ENCODE measurements at places on chromosomes 3 and 15.
A peak's percentile ranks its signal among the peaks of the same experiment; 100 is the strongest.

GRCh38 chr15:42060797-42061196, 33.6 kb downstream of the PLA2G4D start:
- DNase-seq = no peak

- DNase-seq = no peak
Measured at GRCh38 chr3:178257491-178257890, 278.7 kb upstream of the KCNMB2 start.

DNA sequence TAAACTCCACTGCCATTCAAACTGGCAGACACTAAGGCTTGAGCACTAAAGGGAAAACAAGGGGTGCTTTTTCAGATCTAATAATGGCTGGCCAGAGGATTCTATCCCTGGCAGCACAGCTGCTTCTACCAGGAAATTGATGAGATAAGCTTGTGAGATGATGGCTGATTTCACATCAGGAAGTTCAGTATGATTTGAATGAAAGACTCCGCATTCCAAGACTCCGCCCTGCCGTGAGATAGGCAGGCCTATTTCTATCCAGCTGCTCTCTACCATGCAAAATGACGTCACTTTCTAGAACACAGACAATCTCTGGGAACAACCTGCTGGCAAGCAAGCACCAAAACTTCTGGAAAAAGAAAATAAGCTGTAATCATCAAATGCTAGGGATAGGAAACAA, 171.8 kb downstream of the WDR76 start:
- DNase-seq = no peak

DNA sequence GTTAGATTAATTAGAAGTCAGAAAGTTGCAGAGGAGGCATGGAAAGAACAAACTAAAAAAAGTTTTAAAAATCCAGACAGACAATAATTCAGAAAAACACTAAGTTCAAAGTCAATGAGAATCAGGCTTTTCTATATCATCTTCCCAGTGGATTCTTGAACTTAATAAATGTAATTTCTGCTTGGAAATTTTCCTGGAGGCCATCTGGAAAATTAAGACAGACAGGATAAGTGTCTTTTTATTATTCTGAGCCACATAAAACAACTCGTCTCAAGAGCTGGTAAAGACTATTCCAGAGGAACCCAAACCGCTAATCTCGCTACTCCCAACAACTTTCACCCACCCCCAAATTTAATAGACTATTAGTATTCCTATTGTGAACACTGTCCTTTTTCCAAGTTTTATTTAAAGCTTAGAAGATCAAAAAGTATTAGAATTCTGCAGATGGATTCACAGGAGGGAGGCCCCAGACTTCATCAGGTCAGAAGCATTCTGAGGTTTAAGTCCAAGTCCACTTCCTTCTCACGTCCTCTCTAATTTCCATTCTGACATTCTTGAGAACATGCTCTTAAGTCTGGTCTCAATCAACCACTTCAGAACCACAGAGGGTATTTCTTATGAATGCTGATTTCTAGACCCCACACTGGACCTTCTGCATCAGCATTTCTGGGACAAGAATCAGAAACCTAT, 61.3 kb downstream of the ERC2 start:
- no peak for DNase-seq

- no peak for DNase-seq
Measured at GRCh38 chr3:124969190-124969589, 34.6 kb upstream of the MUC13 start.

GRCh38 chr3:132395126-132395525, 22.2 kb upstream of the DNAJC13 start:
- no peak for DNase-seq

DNA sequence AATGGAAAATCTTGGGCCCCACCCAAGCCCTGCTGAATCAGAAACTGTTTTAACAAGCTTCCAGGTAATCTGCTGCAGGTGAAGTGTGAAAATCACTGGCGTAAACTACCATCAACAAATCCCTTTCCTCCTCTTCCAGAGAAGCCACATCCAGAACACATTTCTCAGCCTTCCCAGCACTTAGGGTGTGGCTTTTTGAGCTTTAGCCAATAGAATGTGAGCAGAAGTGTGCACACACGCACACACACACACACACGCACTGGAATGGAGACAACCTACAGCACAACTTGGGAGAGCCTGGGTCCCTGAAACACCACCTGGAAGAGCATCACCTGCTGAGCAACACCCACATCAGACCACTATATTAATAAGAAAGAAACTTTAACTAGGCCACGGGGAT, 98.6 kb downstream of the OSBPL10 start:
- DNase-seq = no peak

DNA sequence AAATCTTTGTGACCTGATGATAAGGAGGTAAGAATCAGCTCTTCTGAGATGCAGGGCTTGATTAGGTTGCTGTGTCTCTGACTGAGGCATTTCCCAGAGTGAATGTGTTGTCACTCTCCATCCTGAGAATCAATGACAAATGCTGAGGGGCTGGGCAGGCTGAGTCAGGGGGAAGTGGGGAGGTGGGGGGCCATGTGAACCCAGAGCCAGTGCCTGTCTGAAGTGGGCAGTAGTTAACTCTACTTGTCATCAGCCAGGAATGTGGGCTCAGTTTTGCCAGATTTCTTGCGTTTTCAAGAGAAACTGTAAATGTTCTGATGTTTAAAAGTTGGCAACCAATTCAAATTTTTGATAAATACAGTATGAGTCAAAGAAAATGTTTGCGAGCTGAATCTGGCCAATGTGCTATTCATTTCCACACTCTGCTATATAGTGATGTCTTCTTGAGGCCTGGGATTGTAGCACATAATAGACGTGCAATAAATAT, 3.1 kb upstream of the BNC1 start:
- DNase-seq = no peak

GRCh38 chr3:52507359-52507758, 12.2 kb downstream of the STAB1 start:
- no peak for DNase-seq

DNA sequence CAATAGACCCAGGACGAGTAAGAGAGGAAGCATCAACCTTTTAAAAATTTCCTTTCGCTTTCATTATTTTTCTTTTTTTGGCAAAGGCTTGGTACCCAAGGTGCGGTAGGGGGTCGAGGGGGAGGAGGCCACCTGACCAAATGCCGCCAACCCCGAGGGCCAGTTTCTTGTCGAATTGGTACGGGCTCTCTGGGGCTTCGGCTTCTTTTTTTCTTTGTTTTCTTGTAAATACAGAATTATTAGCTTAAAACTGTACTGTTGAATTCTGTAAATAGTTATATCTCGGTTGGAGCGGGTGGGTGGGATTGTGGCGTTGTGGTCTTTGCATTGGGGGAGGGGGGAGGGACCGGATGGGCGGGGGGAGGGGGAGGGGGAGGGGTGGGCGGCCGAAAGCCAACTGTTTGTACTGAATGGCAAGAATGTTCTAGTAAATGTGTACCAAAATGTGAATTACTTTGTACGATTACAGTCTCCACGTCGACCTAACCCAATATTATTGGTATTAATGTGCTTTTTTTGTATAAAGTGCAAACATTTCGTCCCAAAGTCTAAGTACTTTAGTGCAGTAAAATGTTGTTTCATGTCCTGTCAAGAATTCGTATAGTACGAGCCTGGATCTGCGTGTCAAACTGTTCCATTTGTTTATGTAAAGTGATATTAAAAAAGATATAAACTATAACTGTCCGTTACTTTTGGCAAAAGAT, 4.7 kb downstream of the ZIC1 start:
- DNase-seq = no peak

DNA sequence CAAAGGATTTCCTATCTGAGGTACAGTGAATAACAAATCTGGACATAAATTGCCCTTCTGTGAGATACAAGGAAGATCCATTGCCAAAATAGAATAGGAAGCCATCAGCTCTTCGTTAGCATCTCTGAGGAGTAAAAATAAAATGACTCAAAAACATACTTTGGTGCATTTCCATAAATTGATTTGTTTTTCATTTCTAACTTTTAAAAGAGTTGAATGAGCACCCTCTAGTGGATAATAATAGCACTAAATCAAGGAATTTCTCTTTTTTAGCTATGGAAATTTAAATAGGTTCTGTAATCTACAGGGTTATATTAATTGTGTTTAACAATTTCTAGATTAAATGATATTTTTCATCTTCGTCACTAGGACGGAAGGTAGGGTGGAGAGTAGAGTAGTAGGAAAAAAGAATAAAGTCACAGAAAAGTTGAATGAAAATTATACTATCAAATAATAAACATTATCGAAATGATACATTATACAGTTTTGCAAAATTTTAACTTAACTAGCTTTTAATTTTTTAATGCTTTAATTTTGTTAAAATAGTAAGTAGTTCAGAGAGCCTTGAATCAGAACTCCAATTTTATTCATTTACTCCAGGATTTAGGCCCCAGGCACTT, 6.4 kb downstream of the NSUN3 start:
- peak; percentile 48 for DNase-seq

- no peak for DNase-seq
Measured at GRCh38 chr3:36317915-36318314, 62.4 kb upstream of the STAC start.

GRCh38 chr3:188842639-188843038, 329.1 kb upstream of the TPRG1 start:
- DNase-seq = peak; percentile 85

DNA sequence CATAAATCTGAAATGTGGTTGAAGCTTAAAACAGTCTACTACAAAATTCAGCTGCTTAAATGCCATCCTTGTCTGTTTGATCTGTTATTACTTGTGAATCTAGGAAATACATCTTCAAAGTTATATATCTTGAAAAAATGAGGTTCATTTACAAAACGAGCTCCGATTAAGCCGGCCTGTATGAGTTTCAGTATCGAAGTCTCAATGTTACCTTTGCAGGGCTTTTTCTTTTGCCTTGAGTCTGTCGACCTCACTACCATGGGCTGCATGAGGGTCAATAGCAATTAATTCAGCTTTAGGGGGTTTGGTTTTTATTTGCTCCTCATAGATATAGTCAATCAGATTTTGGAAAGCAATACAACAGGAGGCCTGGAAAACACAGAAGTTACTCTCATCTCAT, 23.2 kb downstream of the ERICH6 start:
- DNase-seq = no peak

DNA sequence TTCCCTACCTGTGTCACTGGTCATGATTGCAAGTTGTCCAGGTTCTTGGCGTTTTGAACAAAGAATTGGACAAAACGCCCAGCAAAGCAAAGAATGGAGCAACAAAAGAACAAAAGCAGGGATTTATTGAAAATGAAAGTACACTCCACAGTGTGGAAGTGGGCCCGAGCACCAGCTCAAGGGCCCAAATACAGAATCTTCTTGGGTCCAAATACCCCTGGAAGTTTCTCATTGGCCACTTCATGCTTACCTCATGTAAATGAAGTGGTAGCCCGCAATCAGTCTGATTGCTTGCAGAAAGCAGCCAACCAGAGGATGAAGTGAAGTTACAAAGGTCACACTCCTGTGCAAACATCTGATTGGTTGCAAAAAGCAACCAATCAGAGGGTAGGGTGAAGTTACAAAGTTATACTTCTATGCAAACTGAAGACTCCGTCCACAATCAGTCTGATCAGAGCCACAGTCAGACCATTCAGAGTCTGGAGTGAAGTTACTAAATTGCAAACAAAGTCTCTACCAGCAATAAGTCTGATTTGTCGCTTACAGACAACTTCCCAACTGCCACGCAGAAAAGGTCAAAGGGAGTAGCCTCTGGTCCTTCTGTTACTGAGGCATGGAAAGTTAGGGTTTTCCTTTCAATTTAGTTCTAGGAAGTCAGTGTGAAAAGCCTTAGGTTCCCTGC, 8.3 kb upstream of the TM4SF1 start:
- no peak for DNase-seq

- DNase-seq = peak; percentile 9
Measured at GRCh38 chr3:126287536-126288241, 69.5 kb downstream of the KLF15 start.

GRCh38 chr3:180277041-180277440, 240.3 kb upstream of the PEX5L start:
- DNase-seq = no peak

DNA sequence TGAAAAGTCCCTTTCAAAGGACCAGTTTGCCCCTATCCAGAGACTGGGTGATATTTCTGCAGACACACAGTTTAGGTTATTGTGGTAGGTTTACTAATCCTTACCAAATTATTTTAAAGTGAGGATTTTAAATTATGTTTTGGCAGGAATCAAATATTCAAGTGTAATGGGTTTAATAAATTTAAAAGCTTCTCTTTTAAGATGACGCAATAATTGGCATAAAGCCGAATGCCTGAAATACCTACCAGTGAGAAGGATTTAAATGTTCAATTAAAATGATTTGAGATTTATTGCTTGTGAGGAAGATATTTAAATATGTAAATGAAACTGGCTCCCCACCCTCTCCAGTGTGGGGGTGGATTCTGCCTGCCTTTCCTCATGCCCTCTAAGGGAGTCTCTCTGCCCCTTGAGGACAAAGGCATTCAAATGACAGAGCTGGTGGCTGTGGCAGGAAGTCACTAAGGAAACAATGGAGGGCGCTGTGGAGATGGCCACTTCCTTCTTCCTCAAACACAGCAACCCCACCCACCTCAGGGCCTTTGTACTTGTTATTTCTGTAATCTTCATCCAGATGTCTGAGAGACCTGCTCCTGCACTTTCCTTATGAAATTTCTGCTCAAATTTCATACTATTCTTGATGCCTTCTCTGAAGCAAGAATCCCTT, 131.7 kb downstream of the TNIK start:
- DNase-seq = peak; percentile 28

DNA sequence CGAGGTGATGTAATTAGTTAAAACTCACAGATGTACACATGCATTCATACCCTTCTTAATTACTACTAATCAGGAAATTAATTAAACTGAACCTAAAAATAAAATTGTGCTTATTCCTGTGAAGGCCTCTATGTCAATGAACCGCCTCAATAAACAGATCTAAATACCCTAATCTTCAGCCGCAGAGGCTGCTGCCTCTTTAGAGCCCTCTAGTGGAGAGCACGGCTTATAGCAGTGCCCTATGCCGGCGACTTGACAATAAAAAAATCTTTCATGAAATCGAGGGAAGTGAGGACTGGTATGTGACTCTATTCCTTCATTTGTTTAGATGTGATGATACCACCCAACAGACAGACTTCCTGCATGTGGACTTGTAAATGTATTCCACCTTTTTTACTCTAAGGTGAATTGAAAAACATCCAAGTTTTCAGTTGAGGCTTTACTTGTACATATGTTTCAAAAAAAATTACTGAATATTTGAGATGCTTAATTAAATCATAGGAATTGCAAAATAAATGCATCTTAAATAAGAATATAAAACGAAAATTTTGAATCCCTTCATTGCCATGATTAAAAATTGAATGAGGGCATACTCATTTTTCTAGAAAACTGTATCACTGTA, 8.3 kb upstream of the EPHA3 start:
- DNase-seq = peak; percentile 56

GRCh38 chr15:66834881-66835878, 133.1 kb downstream of the SMAD6 start:
- peak; percentile 93 for DNase-seq

GRCh38 chr15:56724232-56724631, 9.1 kb downstream of the ZNF280D start:
- DNase-seq = no peak

DNA sequence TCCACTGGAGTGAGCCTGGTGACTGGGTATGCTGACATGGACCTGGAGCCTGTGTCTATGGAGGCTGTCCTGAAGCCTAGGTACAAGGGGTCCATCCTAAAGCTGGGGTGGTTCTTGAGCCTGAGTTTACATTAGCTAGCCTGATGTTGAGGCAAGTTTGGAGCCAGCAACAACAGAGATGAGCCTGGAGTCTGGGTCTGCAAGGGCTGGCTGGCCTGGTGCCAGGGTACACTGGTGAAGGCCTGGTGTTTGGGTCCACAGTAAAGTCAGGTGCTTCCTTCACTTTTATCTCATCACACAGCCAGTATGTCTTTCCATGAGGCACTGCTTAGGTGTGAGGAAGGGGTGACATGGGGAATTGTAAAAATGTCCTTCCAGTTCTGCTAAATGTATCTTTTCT, 49.5 kb downstream of the TP63 start:
- DNase-seq = no peak

GRCh38 chr3:58386626-58387365, 46.8 kb downstream of the PDHB start:
- no peak for DNase-seq

Data from suppressor macrophage treated with lipopolysaccharide for 4 hours (primary cell).